ENCODE measurements at places on chromosomes 3 and 15.

GRCh38 chr3:102297072-102297658 lies 137.7 kb upstream of the ZPLD1 start:
- no peak for DNase-seq

- no peak for DNase-seq
Observed at GRCh38 chr3:172786036-172786435, 35.5 kb downstream of the ECT2 start.

GRCh38 chr3:101876142-101876541 lies 26.8 kb downstream of the NFKBIZ start:
- DNase-seq: no peak

DNA sequence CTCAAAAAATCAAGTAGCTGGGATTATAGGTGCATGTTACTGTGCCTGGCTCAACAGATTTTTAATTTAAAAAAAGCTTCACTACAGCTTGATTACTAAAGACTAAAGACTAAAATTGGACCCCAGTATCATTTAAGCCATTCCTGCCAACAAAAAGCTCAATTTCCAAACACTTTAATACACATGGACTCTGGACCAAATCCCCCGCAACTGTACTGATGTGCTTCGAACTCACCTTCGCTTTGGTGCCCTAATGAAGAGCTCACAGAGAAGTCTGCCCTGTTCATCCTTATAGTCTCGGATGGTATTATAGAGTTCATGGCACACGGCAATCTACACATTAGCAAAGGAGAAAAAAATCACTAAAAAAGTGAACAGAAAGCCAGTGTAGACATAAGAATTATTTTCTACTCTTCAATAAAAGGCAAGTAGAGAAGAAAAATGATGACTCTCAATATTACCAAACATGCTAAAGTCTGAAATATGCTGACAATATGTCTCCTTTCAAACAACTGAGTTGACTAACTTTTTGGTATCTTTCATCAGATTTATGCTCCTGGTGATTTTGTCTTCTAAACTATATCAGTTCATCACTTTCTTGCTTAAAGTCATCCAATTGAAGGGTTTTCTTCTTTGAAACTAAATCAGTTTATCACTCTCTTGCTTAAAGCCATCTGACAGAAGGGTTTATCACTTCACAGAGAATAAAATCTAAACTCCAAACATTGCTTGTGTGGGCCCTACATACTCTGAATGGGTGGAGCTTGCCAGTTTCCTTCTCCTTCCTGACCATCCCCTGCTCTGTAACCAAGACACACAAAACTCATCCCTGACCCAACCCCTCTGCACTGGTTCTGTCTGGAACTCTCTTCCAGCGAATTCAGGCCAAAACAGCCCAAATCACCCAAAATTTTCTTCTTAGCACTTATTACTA lies 7.2 kb downstream of the PBRM1 start:
- DNase-seq: no peak

DNA sequence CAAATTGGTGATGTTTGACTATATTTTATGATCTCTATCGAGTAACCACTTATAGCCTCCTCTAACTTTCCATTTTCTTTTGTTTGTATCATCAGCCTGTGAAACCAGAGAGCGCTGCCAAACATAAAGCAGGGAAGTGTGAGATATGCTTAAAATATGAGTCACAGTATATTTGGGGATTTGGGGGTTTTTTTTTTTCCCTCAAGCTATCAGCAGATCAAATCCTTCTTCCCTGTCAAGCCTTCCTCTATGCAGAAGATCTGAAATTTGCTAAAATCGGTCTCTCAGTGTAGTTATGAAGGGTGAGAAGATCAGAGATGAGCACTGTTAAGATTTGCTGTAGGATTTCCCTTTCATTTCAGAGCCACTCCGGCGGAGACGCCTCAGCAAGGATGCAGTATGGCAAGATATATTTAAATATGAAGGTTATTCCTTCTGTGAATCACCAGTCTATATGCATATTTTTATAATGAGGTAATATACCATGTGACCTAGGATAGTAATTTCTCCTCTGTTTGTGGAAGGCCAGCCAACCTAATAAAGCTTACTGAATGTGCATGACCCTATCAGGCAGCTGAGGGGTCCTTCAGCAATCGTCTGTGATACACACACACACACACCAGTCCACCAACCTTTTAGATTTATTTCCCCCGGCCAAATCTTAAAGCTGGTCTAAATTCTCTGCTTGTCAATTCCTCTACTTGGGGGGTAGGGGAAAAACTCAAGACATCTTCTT lies 474.1 kb downstream of the FOXP1 start:
- DNase-seq: no peak

DNA sequence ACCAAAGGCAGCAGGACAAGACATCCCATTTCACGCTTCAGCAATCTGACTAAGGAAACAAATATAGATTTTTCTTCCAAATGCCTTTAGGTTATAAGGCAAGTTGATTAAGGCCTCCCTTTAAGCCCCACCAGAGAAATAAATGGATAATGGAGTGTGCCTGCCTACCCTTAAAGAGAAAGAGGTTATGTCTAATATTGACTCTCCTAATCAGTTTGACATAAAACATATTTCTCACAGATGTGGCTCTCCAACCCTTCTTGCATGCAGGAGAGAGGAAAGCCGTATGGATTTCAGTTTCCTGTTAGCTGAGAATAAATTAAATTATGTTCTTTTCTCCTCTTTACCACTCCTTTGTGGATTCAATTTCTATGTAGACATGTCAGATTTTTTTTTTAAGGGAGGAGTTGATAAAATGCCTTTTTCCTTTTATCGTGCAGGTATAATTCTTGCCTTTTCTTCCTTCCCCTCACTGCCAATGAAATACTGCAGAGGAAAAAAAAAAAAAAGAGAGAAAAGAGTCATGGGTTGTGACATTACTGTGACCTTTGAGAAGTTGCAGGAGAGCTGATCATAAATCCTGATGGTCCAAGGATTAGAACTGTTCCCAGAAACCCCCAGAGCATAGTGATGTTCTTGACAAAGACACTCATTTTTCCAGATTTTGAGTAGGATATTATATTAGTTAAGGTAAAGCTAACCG lies 355.3 kb upstream of the SLCO3A1 start:
- no peak for DNase-seq

DNA sequence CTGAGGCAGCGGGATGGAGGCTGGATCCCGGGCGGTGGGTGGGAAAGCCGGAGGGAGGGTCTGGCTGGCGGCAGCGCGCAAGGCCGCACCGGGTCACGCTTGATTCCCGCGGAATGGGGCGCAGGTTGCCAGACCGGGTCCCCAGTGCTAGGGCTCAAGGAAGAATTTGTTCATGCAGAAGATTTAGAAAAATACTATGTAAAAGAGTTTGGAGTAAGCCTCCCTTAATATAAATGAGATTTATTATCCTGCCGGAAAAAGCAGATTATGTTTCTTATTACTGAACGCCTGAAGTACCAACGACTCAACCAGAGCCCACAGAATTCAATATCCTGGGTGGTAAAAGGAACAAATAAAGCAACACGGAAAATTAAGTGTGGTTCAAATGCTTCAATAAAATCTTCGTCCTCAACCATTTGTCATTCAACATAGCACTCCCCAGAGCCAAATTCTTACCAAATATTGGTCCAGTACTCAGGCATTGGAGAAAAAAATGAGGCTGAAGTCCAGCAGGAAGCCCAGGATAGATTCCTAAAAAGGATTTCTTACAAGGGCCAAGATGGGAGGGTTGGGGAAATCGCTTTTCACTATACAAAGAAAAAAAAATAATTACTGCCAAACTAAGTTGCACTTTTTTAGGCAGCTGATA lies 1.2 kb upstream of the ZBTB20 start:
- no peak for DNase-seq

- DNase-seq: no peak
Observed at GRCh38 chr3:124395162-124395561, 335.1 kb upstream of the UMPS start.

DNA sequence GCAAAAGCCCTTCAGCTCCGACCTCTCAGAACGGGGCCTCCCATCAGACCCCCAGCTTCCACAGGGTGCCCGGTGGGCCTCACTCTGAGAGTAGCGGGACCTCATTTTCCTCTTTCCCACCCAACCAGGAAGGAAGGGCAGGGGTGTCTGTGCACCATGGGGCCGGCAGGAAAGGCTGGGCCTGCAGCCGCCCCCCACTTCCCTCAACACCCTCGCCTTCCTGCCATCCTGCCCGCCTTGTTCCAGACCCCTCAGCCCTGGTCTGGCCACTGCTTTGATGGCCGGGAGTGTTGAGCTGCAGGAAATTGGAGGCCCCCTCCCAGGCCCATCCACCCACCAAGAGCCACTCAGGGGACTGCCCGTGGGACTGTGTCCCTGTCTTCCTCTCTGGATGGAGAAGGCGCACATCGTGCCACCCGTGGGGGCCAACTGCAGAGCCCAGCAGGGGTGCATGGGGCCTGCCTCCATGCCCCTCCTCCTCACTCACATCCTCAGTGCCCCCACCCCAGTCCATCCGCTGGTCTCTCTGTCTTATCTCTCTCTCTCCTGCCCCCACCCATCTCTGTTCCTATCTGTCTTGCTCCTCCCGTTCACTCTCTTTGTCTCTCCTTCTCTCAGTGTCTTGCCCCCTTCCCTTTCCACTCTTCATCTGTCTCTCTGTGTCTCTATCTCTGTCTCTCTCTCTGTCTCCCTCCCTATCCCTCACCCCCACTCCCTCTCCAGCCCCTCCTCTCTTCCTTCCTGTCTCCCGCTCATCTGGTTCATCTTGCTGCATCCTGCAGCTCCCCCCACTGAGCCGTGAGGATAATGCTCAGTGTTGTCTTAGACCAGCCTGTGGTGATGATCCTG lies 1.8 kb upstream of the PLXND1 start:
- DNase-seq: no peak

- no peak for DNase-seq
Observed at GRCh38 chr15:66456211-66456610, 41.4 kb downstream of the SNAPC5 start.

GRCh38 chr15:67259806-67260205 lies 5.2 kb downstream of the IQCH start:
- DNase-seq: no peak

DNA sequence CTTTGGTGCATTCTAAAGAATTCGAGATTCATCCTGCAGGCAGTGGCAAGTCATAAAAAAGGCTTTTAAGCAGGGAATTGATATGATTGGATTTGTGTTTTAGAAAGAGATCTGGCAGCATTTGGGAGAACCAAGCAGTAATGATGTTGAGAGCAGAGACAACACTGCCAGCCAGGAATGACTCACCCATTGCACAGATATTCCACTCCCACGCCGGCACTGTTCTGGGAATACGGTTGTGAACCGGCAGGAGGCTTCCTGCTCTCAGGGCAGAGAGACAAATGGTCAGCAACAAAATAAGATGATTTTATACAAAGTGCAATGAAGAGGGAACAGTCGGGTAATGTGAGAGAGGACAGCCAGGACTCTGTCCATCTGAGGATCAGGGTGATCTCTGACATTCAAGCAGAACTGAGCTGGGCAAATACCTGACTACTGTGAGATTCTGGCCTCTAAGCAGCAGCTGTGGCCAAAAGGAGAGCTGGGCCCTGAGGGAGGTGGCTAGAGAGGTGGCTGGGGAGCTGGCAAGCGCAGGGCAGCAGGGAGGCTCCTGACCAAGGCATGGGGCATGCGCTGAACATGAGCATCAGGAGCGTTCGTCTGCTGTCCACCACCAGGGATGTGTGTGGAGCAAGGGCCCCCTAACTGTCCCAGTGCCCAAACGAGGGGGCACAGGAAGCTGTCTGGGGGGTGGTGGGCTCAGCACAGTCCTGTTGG lies 56.1 kb upstream of the PLXNA1 start:
- DNase-seq: no peak

DNA sequence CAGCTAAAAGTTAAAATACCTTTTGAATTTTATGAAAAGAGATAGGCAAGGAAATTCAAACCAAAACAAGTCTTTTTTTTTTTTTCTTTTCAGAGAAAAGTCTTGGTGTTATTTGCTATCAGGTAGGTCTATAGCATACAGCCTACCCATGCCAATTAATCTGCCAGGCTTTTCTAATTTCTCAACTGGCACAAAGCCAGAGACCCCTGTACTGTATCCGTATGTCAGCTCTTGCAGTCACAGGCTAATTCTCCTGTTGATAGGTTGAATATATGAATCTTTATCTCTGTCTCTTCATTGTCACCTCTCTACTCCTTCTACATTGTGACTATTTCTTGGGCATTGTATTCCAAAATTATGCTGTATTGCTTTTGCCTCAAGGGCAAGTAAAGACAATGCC lies 133.4 kb downstream of the IL5RA start:
- DNase-seq: no peak

- DNase-seq: no peak
Observed at GRCh38 chr3:75188962-75189361, 475.2 kb upstream of the FRG2C start.

DNA sequence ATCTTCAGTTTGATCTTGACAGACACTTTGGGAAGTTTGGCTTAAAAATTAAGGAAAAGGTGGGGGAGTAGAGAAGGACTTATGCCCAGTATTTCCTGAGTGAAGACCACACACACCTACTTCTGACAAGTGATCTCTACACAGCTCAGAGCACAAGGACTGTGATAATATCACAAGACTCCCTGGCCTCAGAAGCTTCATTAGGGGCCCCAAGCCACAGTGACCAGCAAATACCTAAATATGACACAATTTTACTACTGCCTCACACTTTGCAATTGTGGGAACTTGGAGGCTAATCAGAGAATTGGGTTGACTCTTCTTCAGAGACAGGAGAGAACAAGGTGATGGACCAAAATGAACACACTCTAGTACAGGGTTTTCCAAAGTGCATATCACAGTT lies 2.6 kb downstream of the ILDR1 start:
- no peak for DNase-seq

GRCh38 chr3:69160107-69160506 lies 37.7 kb upstream of the LMOD3 start:
- no peak for DNase-seq

- DNase-seq: no peak
Observed at GRCh38 chr3:58899159-58899952, 150.5 kb downstream of the CFAP20DC start.

DNA sequence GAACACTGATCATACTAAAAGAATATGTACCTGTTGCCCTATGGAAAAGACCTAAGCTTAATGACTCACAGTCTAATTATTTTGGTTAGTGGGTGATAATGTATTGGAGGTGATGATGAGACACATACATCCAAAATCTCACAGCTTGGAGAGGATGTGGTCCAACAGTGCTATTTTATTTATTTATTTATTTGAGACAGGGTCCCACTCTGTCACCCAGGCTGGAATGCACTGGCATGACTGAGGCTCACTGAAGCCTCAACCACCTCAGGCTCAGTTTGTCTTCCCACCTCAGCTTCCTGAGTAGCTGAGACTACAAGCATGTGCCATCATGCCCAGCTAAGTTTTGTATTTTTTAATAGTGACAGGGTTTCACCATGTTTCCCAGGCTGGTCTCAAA lies 35.0 kb downstream of the LPP start:
- DNase-seq: no peak

GRCh38 chr3:98732286-98733052 lies 30.7 kb upstream of the ST3GAL6 start:
- no peak for DNase-seq

DNA sequence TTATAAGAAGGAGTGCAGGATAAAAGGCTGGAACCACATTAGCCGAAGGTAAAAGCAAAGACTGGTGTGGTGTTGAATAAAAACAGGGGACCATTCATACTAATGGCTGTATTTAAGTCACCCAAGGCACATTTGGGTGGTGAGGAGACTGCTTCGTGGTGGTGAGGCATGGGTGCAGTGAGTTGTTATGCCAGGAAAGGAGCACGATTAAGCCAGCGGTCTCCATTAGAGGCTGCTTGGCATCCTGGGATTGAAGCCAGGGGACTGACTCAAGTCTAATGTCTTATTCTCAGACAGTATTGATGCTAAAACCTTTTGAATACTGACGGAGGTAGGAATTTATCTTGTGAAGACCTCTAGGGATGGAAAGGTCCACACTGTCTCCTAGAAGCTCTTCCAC lies 21.9 kb downstream of the FEM1B start:
- DNase-seq: no peak

- no peak for DNase-seq
Observed at GRCh38 chr3:23170291-23170690, 32.8 kb upstream of the UBE2E2 start.
